NCI-H2171 treated with DMSO at 0.1 percent for 48 hours (cell line): ENCODE measurements at places on chromosomes 5 and 9.
A peak's percentile ranks its signal among the peaks of the same experiment; 100 is the strongest.

DNA sequence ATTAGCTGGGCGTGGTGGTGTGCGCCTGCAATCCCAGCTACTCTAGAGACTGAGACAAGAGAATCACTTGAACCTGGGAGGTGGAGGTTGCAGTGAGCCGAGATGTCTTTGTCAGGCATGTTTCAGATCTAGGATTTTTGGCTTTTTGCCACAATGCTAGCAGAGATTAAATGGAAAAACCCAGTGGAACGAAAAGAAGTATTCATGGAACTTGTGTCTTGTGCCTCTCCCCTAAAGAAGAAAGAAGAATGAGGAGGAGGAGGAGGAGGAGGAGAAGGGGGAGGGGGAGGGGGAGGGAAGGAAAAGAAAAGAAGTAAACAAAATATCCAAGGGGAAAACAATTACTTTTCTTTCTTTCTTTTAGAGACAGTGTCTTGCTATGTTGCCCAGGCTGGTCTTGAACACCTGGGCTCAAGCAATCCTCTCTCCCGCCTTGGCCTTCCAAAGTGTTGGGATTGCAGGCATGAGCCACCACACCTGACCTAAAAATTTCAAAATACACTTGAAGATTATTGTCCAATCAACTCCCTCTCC is 106.0 kb downstream of the ARRDC3 start:
- DNase-seq = no peak

DNA sequence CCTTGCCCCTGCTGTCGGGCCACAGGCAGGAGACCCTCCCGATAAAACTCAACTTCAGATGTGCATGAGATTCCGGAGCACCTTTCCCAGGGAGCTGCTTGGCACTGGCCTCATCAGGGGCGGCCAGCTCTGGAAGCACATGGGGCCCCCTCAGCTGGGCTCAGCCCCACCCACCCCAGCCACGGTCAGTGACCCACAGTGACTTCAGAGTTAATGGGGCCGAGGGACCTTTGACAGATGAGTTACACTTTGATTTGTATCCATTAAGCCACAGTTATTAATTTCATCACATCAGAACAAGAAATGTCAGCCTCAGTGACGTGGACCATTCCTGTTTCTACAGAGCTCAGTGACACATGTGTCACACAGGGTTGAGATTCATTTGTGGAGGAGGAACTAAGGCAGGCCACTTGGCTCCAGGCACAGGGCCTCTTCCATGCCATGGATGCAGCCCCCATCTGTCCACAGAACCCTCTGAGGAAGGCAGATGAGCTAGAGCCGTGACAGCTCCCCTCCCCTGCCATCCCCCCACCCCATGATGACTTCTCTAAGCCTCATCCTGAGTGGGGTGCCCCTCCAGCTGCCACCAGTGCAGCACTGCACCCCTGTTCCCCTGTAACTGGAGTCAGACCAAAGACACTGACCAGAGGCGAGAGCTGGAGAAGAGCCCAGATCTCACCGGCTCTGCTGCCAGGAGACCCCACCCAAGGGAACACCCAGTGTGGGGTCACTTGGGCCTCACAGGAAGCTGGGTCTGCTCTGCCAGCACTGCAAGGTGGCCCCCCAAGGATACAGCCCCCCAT is 69.4 kb upstream of the ADAMTS2 start:
- DNase-seq = no peak

DNA sequence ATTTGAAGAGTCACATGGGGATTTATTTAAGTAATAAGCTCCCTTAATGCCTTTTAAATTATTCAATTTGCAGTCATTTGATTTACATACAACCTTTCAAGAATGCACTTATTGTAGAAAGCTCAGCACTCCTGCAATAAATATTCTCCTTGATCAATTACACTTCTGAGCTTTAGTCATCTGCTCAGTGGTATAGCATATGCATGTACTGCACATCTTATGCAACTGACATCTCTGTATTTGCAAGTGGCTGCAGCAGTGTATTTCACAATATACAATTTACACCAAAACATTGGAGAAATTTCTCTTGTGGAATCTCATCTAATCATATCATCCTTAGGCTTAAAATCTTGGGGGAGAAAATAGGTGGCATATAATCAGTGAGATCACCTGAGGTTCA is 325.7 kb downstream of the SLF1 start:
- no peak for DNase-seq

DNA sequence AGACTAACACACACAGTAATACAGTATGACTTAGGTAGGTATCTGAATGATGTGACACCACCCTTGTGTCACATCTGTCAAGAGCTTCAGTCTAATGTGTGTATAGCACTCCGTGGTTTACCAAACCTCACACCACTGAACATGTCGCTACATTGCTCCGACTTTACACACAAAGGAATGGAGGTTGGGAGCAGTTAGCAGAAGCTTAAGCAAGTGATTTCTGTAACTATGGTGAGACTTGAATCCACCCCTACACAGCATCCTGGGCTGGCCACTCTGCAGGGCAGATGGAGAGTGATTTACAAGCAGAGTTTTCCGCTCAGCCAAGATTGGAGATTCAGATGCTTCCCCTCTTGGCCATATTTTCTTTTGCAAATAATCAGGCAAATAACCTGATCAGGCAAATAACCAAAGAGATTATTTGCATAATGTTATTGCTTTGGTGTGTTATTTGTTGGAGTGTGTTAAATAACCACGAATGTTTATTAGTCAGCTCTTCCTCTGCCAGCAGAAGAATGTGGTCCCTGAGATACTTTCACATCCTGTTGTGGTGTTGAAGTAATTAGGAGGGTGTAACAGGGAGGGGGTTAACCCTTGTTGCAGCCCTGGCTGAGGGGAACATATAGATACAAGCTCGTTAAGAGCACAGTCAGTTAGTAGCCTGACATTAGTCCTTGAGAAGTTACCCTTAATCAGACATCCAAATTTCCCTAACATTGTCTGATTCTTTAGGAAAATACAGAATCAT is 92.8 kb downstream of the SNX18 start:
- DNase-seq = no peak

- DNase-seq = peak; percentile 79
Measured at GRCh38 chr9:135083831-135084230, 3.6 kb upstream of the OLFM1 start.

DNA sequence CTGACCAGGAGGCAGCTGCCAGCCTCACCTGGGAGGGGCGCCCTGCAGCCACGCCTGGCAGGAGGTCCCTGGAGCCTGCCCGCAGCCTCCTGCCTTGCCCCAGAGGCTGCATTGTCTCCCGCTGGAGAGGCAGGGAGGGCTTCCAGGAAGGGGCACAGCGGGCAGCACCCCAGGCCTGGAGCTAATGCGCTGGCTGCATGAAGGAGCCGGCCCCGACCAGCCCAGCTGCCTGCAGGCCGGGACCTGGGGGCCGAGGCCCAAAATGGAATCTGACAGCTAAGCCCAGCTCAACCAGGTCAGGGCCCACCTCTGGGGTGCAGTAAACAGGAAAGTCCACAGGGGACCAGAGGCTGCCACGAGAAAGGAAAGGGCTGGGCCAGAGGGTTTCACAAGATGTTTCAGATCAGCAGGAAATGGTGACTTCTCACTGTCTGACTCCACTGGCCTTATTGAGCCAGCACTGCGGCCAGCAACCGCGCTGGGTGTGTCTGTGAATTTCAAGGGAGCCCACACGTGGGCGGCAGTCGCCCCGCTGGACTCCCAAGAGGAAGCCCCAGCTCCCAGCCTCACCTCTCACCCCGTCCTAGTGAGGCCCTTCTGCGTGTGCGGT is 18.6 kb upstream of the NOTCH1 start:
- DNase-seq = no peak

GRCh38 chr5:137735555-137736284 is at the start of gene KLHL3:
Gene KLHL3 (minus strand): TSS chr5:137736089. CDS start chr5:137735646, 443 bp downstream.
- DNase-seq = peak; percentile 79

GRCh38 chr9:106228861-106229260 is 534.5 kb downstream of the TMEM38B start:
- DNase-seq = no peak

GRCh38 chr5:4703931-4704458 is 436.1 kb upstream of the ADAMTS16 start:
- DNase-seq = no peak

DNA sequence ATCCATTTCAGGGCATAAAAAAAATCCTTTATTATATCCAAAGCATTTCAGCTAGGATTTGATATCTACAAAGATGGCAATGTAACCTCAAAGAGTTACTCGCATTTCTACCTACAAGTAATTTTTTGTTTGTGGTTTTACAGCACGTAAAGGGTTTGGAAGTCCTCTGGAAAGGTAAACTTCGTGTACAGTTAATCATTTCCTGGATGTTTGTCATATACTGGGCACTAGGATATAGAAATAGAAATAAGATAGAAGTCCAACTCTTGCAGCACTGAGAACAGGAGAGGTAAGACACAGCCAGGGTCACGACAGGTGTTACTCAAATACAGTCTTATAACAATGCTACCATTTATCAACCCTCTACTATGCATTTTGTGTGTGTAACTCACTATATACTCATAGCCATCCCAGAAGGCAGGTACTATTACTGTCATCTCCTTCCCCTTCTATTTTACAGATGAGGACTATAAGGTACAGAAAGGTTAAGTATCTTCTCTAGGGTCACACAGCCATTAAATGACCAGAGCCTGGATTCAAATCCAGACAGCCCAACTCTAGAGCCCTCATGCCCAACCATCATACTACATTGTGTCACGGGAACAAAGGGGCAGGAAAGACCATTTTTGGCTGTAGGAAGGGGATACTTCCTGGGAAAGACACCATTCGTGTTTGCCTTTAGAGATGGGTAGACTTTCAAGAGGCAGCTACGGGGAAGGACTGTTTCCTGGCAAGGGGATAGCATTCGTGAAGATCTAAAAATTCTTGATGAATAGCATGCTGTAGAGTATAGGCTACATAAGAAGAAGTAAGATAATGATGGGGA is 19.0 kb downstream of the NDUFA8 start:
- DNase-seq = no peak

GRCh38 chr5:132233081-132233480 is 5.4 kb upstream of the P4HA2 start:
- no peak for DNase-seq

- no peak for DNase-seq
Measured at GRCh38 chr5:59039296-59040023, 456.6 kb downstream of the RAB3C start.

DNA sequence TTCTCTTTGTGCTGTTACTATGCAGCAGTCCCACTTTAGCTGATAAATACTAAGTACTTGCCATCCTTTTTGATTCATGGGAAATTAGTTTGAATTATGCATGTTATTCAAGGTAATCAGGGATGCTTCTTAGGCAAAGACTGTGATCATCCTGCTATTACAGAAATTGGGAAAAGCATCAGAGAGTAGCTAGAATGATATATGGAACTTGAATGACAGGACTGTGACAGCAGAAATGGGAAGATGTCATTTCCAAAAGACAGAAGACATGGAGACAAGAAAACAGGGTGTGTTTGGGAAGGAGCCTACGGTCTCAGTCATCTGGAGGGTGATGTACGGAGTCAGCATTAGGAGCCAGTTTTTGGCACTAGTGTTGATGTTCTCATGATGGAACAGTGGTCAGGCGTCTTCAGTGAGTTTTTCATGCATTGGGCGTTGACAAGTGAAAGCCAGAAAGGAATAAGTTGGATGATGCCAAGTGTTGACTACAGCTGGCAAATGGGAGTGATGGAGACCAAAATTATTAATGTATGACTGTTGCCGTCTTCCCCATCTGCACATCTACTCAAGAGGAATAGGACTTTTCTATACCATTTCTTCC is 70.4 kb downstream of the TMEM167A start:
- no peak for DNase-seq

DNA sequence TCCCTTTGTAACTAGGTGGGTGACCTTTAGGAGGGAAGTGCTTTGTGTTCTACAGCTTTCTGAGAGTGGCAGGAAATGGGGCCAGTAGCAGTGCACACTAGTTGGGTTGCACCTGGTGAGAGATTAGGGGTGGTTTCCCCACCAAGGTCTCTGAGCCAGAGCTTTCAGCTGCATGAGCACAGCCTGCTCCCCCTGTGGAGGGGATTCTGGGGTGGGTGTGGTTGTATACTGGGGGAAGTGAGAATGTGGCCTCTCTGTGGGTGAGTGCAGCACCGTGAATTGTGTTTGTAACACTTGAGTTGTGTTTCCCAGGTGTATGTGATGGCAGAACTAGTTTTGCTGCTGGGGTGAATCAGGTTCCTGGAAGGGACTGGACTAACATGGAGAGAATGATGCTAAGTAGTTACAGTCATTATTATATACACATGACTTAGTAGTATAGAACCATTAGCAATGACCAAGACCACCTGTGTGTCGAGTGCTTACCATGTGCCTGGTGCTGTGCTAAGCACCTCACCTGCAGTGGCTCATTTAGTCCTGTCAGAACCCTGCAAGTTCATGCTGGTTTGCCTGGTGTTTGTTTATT is 11.8 kb upstream of the CXXC5 start:
- DNase-seq = no peak
